Activated gamma-delta T cell treated with Interleukin-2 at 50 U/mL for 16 hours (primary cell): ENCODE measurements at places on chromosomes 1 and 21.

DNA sequence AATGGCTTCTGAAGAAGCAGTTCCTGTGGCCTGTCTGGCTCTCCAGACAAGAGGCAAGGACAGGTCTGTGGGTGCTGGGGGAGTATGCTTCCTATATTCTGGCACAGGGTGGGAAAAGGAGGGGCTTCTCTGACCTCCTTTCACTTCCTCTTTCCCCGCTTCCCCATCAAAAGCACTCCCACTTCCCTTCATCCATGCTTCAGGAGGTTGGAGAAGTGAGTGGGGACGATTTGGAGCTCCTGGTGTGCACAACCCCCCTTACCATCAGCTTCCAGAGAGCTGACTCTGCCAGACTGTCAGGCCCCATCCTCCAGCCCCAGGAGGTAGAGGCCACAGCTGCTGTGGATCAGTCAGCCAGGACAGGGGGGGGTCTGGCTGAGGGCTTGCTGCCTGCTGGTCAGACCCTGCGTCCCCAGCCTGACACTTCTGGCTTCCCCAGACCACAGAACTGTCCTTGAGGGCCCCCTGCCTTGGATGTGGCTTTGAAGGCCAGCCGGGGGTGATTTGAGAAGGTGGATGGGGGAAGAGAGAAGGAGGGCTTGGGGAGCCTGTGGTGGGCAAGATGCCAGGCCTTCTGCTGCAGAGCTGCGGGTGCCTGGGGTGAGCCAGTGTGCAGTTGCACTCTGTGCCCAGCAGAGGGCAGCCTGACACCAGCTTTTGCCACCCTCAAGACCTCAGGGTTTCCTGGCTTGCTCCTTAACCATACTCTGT, 21.5 kb upstream of the TMEM222 start:
- DNase-seq = peak; percentile 72

DNA sequence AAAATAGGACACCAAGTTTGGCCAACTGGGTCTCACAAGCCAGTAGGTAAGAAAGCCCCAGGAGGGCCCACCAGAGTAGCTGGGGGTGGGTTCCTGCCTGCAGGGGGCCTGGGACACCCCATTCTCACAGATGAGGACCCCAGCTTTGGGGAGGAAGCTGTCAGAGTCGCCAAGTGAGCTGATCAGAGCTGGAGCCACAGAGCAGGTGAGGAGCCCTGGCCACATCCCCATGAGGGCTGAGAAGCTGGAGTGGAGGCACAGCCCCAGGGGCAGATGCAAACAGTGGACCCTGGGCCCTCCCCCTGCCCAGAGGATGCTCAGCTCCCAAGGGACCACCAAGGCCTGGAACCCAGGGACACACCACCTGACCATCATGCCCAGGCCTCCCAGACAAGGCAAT, 8.6 kb upstream of the ZNF670 start:
- no peak for DNase-seq

DNA sequence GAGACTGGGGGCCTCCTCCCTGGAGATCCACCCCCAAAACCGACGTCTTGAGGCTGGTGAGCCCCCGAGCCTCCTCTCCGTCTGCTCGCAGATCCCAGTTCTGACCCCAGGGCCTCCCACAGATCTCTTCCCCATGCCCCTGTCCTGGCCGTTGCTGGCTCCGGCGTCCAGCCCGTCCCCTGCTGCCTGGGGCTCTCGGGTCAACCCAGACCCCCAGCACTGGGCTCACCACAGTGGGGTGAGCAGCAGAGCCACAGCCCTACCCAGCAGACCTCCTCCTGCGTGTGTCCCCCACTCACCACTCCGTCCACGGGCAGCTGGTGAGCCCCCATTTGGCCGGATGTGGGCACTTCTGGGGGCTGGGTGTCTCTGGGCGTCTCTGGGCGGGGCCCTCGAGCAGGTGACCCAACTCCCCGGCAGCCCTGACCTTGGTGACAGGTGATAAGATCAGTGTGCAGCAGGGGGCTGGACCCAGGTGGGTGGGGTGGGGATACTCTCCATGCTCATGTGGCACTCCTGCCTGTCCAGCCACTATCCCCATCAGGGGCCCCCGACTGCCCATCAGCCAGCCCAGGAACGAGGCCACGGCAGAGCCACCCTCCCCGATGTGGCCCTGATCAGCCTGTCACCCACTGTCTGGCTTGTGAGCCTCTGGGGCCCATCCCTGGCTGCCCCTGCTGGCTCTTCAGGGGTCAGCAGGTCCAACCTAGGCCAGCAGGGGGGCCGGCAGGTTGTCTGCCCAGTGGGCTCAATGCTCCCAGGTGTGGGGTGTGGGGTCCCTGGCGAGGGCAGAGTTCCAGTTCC, 709 bp downstream of the TNFRSF14 start:
- DNase-seq = peak; percentile 43

DNA sequence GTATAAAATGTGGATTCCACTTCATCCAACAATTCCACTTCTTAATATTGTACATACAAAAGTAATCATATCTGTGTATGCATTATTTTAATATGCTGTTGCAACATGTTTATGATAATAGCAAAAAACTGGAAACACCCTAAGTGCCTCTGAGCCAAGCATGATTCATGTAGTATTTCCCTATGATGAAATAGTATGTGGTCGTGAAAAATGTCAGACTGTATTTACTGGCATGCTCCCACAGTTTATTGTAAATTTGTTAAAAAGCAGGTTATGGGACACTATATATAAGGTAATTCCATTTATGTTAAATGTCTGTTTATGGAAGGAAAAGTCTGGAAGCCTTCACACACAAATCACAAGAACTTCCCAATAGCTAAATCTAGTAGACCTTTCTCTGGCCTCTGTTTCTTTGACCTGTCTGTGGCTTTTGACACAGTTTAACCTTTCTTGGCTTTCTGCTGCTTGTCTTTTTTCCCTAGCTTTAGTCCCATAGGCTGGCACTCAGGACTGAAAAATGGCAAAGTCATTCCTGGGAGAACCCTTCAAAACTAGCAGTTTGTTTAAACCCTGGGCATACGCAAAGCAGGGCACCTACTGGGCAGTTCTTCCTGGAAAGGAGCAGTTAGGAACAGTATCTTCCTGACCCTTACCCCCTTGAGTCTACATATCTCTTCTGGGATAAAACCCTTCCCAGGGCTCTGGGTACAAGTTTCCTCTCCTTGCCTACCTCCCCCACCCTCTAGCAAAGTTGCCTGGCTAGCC, 65.4 kb upstream of the ARTN start:
- DNase-seq = no peak
